Stimulated activated naive CD4-positive, alpha-beta T cell treated with Interleukin-2 at 50 U/mL for 16 hours (primary cell): ENCODE measurements at places on chromosomes 3 and 15.

GRCh38 chr3:65245133-65246063, 557.6 kb upstream of the ADAMTS9 start:
- DNase-seq, result no peak

- DNase-seq, result no peak
Observed at GRCh38 chr3:56899078-56899477, 97.3 kb upstream of the ARHGEF3 start.

DNA sequence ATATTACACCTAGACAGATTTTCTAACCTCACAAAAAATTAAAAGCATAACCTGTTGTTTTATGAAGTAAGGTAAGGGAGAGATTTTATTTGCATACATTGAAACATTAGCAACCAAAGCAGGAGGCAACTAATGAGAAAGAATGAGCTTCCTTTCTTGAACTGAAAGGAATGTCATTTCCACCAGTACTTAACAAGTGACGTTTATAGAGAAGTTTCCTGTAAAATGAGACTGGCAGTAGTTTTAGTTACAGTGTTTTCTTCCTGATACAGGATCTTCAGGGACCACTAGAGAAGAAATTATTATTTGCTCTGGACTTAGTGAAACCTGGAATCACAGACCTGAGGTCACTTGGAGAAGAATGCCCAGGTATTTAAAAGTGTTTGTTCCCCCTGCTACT, 27.4 kb upstream of the FRMD5 start:
- DNase-seq, result no peak

- DNase-seq, result no peak
Observed at GRCh38 chr3:15330031-15330596, 2.3 kb downstream of the SH3BP5 start.
